ENCODE measurements at places on chromosomes 4 and X. TPM values are rescaled to one million over a fixed set of nuclear protein-coding genes. Genes with fewer than 3 reads are reported as not detected.

Gene GAGE12C
- not detected for polyA plus RNA-seq

Gene RAB40A
- 3.5 TPM for polyA plus RNA-seq

Gene NOX1
- 0.50 TPM for polyA plus RNA-seq

Gene RHOH
- polyA plus RNA-seq = 0.75 TPM

Gene GRIA2
- 1.9 TPM for polyA plus RNA-seq

Gene GPRIN3
- polyA plus RNA-seq = 2.8 TPM

Gene ARHGAP36
- polyA plus RNA-seq = 0.26 TPM

Gene DKK2
- polyA plus RNA-seq = 3.9 TPM

Gene SFRP2
- polyA plus RNA-seq = 9.9 TPM

Gene NEUROG2
- polyA plus RNA-seq = not detected

Gene P2RY8
- polyA plus RNA-seq = 0.58 TPM

Gene STOX2
- 18.8 TPM for polyA plus RNA-seq

Gene CTAG1A
- not detected for polyA plus RNA-seq

Gene SPANXA2
- not detected for polyA plus RNA-seq
